Stimulated activated CD8-positive, alpha-beta memory T cell treated with anti-CD3 and anti-CD28 coated beads, Interleukin-7, amount 100 ng/mL, for 4 hours (primary cell): ENCODE measurements at places on chromosomes 7 and 10.

GRCh38 chr7:67593794-67594193 is 597.2 kb downstream of the TYW1 start:
- DNase-seq = no peak

DNA sequence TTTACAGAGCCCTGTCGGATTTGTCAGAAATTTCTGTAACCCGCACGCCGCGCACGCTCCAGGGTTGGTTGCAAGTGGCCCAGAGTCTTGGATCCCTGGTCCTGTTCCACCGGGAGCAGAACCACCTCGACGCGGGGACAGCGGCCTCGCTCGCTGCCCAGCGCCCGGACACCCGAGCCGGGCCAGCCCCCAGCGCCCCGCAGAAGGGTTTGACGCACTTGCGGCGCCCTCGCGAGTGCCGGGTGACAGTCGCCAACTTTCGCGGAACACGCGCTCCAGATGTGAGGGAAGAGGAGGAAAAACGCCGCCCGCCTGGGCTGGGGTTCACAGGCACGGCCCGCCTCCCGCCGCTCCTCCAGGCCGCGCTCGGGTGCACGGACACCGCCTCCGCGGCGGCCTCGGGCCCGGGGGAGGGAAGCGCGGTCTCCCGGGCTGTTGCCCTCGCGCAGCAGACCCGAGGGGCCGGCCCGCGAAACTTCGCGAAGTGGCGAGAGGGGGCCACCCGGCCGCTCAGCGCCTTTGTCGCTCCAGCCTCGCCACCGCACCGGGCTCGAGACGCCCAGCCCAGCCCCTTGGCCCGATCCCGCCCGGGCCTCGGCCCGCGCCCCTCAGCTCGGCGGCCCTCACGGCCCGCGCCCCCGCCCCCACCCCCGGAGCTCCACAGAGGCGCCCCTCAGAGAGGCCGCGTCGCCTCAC is 514 bp downstream of the RNF216 start:
- no peak for DNase-seq

DNA sequence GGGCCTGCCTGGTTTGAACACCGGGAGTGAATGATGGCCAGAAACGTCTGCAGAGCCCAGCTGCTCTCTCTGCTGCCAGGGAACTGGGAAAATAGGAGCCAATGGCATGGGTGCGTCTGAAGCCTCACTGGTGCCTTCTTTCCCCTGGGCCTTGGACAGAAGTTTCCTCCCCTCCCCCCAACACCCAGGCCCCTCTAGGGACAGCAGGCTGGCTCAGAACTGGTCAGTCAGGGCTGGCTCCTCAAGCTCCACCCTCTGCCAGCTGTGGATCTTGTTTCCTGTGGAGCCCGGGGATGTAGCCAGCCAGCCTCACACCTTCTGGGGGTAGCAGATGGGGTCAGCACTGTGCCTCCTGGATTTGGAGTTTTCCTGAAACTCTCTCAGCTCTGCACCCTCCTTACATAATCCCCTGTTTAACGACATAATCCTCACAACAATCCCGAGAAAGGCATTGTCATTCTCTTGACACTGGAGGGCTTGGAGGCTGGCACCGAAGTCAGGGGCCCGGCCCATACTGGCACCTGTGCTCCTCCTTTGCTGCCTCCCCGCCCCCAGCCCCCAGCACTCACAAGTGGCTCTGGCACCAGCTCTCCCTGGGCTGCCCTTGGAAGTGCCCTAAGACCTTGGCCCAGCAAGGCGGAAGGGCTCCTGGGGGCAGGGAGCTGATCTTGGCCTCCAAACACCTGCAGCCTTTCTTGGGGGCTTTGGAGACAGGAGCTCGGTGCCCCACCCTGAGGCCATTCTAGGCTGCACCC is 5.7 kb downstream of the LDB3 start:
- DNase-seq = no peak

GRCh38 chr7:19377611-19378344 is 232.6 kb upstream of the FERD3L start:
- no peak for DNase-seq

DNA sequence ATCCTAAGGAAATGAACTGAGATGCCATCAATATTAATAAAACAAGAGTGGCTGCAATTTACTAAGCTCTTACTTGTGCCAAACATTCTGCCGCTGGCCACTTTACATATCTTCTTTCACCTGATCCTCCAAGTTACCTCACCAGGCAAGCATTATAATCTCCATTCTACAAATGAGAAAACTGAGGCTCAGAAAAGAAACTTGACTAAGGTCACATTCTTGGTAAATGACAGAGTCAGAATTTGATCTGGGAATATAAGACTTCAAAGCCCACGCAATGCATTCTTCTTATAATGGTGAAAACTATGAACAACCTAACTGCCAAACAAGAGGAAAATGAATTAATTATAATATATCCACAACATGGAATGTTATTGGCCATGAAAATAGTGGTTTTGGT is 46.1 kb upstream of the SMNDC1 start:
- DNase-seq = no peak

- DNase-seq = no peak
Observed at GRCh38 chr10:131792809-131793208, 108.0 kb upstream of the PPP2R2D start.

- no peak for DNase-seq
Observed at GRCh38 chr7:6422926-6423632, 24.7 kb downstream of the DAGLB start.

DNA sequence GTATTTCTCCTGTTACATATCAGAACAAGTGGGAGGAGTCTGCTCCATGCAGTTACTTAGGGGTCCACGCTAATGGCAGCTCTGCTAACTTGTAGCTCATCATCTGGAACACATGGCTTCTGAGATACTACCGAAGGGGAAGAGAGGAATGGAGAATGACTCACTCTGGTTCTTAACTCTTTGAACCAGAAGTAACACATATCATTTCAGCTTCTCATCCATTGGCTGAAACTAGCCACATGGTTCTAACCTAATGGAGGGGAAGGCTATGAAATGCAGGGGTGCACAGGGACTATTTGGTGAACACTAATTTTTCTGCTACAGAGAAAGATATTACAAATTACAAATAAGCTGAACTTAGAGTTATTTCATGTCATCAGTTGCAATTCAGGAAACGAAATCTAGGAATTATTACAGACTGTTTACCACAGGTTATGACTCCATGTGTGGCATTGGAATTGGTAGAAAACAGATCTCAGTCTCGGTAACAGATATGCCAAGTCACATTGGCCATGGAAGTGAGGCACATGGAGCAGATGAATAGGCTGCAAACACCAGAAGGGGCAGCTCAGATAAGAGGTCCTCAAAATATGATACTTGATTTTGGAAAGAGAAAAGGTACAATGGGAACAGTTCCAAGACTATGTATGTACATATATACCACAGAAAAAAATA is 9.4 kb upstream of the KAT6B start:
- DNase-seq = no peak

DNA sequence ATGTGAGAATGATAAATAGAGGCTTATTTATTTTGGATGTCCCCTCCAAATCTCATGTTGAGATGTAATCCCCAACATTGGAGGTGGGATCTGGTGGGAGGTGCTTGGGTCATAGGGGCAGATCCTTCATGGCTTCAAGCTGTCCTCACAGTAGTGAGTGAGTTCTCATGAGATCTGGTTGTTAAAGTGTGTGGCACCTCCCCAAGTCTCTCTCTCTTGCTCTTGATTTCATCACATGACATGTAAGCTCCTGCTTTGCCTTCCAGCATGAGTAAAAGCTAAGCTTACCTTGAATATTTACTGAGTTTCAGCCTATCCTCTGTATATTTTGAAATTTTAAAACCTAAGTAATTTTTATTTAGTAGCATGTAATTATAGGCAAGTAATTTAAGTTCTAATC is 444.9 kb downstream of the ARL4A start:
- no peak for DNase-seq

- DNase-seq = peak; percentile 83
Observed at GRCh38 chr7:98280791-98281756, at the start of gene BRI3. Gene BRI3 (plus strand): TSS chr7:98281686. CDS start chr7:98281796, 110 bp downstream.
